Stimulated activated CD8-positive, alpha-beta memory T cell treated with anti-CD3 and anti-CD28 coated beads, Interleukin-15, amount 100 ng/mL, for 24 hours (primary cell): ENCODE measurements at places on chromosomes 4 and X.

- no peak for DNase-seq
These were observed 40.4 kb upstream of the MAPK10 start for GRCh38 chr4:86400216-86400615.

DNA sequence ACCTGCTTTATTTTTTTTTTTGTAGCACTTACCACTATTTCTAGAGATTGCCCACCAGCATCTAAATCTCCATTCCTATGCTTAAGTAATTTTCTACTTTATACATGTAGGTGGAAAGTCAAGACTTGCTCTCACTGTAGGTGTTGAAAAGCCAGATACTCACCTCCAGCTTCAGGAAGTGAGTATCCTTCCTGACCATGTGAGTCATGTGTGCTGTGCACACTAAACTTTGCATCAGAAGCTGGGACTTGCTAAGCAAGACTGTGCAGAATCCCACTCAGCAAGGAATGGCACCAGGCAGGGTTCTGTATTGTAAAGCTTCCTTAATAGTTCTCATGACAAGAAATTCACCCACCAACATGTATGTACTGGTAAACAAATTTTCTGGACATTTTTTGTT lies 151.8 kb downstream of the POU4F2 start:
- DNase-seq = no peak

DNA sequence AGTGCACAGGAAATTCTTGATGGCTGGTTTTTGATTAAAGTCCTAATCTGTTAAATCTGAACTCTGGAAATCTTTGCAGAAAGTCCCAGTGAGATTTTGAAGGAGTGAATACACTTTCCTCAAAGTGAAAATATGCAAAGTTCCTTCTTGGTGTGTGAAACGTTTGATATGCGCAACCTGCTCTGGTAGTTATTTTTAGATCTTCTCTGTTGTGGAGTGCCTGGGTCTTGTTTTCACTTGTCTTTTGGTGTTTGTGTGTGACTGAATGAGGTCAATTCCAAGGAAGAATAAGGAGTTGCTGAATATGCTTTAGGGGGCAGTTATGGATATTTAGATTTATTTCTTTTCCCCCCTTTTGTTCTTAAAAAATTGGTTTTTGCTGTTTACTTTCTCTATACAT lies 41.7 kb downstream of the SCML1 start:
- DNase-seq = no peak

GRCh38 chrX:3713937-3714434 lies 537 bp upstream of the PRKX start:
- no peak for DNase-seq

DNA sequence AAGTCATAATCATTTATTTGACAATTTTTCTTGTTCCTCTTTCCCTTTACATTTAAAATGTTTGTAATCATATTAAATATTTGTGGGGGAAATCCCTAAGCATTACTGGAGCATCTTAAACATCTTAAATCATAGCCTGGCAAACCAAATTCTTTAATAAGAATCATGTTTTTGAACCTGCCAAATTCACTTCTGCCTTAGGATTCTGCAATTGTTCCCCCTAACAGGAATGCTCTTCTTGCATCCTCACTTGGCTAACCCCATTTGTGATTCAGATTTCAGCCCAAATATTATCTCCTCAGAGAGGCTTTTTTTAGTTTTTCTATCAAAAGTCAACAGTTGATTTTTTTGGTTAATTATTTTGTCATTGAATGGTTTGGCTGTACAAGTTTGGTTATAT lies 241.1 kb downstream of the MAPK10 start:
- no peak for DNase-seq

DNA sequence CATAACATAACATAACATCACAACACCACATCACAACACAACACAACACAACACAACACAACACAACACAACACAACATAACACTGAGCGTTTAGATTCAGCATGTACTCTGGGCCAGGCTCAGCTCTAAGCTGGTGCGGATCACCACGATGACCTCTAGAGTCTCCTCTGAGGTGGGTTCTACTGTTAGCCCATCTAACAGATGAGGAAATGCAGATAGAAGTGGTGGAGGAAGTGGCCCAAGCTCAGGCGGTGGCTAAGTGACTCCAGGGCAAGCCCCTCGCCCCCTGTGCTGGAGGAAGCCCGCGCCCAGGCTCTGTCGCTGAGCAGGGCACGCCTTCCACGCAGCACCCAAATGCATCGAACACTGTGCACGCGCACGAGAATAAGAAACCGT lies 45.3 kb upstream of the CDKN2AIP start:
- no peak for DNase-seq

DNA sequence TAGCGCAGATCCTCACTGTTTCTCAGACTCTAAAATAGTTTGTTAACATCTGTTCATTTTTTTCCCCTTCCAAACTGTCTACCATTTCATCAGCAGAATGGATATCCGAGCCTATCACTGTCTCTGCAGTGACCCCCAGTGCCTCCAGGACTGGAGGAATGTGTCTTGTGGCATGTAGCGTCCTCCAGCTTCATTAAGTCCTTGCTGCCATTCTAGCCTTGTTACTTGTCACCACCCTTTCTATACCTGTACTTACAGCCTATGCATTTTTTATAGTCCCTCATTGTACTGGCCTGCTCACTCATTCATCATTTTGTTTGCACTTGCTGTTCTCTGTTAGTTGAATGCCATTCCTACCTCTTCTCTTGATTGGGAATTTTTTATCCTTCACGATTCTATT lies 179.1 kb downstream of the BMPR1B start:
- DNase-seq = no peak

- DNase-seq = no peak
These were observed 127.2 kb downstream of the CHRNA9 start for GRCh38 chr4:40462326-40462725.

DNA sequence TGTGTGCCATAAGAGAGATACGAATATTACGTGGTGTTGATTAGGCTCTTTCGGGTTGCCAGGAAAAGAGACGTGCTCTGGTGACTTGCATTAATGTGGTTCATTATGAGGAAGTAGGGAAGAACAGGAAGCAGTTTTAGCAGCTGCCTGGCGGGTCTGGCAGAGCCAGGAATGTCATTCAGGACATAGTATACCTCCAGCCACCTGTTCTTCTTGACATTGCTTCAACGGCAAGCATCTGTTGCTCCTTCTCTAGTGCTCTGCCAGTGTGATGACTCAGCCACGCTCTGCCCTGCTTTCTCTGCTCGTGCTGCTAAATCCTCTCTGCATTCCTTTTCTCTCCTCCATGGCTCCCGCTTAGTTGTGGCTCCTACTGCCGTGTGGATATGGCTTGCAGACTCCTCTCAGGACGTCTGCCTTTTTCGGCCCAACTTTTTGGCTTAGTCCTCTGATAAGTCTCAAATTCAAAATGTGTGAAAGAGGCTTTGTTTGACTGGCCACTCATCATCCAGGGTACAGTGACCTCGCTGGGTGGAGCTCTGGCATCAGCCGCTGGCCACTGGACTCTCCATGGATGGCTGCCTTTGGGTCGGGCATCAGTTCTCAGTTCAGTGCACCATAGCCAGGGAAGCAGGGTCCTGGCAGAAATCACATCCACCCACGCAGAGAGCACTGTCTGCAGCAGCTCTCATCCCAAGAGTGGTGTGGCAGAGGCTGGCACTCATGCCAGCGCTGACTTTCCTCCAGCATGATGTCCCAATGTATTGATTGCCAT lies 89.3 kb upstream of the KLF3 start:
- no peak for DNase-seq

DNA sequence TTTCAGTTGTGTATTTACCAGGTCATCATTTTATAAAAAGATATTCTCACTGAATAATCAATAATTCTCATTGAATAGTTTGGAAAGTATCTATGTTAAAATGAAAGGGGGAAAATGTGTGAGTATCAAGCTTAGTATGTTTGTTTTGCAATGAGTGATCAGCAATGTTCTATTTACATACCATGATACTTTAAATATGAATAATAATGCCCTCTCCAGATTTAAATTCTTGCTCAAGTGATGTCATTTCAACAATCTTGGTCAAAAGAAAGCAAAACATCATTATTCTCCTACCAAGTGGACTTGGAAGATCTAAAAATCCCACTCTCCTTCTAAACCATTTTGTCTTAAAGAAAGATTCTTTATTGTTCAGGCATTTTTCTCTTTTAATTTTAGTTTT lies 42.1 kb upstream of the ANKRD50 start:
- DNase-seq = no peak

- DNase-seq = no peak
These were observed 8.6 kb upstream of the PDHA1 start for GRCh38 chrX:19334945-19335626.

GRCh38 chr4:62898115-62898514 lies 1511.1 kb downstream of the TECRL start:
- DNase-seq = no peak

GRCh38 chr4:183306811-183307210 lies 13.3 kb downstream of the CLDN22 start:
- DNase-seq = no peak

- DNase-seq = no peak
These were observed 15.0 kb upstream of the SH3TC1 start for GRCh38 chr4:8184061-8184460.

DNA sequence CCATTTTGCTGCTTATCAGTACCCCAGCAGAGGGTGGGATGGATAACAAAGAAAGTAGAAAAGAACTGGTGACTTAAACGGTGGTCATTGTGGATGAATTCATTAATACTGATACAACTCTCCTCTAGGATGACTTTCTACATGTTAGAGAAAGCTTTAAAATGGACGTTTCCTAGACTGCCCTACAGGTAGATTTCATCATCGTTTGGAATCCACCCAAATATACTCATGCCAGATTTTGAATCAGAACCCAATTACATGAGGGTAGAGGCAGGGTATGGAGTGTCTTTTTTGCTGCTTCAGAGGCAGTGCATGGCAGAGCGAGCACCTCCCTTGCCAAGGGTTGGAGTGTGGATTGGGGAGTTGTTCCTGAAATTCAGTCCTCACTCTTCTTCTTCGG lies 13.3 kb upstream of the ANTXR2 start:
- DNase-seq = no peak

GRCh38 chr4:170580651-170581050 lies 490.9 kb upstream of the AADAT start:
- no peak for DNase-seq

GRCh38 chrX:123077631-123078030 lies 106.4 kb upstream of the GRIA3 start:
- no peak for DNase-seq

GRCh38 chr4:120037411-120037810 lies 29.2 kb downstream of the MAD2L1 start:
- no peak for DNase-seq

DNA sequence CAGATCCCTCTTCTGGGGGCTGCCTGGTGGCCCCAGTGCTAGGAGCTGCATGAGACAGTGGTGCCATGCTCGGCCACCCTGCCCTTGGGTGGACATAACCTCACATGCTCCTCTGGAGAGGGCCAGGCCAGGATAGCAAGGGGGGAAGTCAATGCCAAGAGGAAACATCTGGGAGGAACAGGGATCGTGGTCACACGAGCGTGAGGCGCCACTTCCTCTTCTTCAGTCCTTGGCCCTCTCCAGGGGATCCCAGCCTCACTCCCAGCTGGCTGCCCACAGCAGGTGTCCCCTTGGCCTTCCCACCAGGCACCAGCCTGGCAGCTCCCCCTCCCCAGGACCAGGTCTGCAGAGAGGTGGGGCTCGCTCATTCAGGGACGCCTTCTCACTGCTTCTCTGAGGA lies 28.6 kb downstream of the TBC1D14 start:
- no peak for DNase-seq

DNA sequence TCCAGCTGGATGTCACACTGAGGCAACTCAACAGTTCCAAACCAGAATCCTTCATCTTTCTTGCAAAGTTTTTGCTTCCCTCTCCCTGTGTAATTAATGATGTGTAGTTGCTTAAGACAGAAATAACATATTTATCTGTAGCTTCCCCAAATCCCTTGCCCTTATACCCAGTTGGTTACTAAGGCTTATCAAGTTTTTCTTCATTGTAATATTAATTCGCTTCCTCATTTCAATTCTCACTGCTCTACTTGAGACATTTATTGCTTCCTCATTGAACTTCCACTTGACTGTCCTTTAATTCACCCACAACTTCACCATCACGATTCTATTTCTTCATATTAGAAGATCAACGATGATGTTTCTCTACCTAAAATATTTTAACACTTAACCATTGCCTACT lies 386.6 kb upstream of the CPEB2 start:
- no peak for DNase-seq

DNA sequence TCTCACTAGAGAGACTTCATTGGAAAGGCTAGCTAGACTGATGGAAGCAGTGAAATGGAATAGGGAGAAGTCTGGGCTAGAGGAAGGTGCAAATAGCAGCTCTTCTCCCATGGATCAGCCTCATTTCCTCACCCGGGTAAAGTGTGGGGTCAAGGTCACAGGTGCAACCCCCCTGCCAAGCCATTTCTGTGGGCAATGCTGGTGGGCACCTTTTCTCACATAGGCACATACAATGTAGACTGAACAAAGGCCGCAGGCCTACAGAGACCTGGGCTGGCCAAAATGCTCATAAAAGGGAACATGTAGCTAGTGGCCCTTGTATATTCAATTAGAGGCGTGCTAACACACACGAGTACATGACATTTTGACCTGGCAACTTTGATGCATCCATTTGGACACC lies 71.5 kb upstream of the EFNB1 start:
- no peak for DNase-seq

DNA sequence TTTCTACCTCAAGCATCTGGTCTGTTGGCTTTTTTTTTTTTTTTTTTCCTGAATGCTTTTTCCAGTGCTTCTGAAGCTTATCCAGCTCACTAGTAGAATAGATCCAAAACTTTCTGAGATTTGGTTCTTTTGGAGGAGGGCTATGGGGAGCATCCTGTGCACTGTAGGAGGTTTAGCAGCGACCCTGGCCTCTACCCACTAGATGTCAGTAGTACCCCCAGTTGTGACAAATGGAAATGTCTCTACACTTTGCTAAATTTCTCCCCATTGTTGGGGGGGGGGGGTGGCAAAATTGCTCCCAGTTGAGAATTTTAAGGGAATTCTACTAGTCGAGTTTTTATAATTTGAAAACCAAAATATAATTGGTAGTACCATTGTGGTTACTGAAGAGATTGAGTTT lies 23.0 kb upstream of the PPA2 start:
- no peak for DNase-seq

- no peak for DNase-seq
These were observed 375.7 kb upstream of the AADAT start for GRCh38 chr4:170465429-170465828.

- no peak for DNase-seq
These were observed 36.5 kb downstream of the TXLNG start for GRCh38 chrX:16822723-16823122.

DNA sequence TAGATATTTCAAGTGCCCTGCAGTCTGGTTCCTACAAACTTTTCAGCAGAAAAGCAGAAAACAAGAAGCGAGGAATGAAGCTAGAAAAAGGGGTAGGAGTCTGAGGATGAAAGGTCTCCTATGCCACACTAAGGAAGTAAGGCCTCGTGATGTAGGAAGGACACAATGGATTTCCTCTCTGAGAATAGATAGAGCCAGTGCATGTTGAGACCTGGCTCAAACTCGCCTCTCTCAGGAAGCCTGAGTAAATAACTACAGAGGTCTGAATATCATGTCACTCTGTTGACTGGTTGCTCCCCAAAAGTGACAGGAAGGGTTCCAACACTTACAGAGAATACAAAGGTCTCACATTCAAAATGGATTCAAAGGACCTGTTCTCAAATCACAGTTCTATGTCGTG lies 93.3 kb downstream of the GRIA3 start:
- no peak for DNase-seq

- DNase-seq = no peak
These were observed 124.5 kb upstream of the CASK start for GRCh38 chrX:42047886-42048285.

GRCh38 chrX:154452823-154453222 lies 5.3 kb upstream of the PLXNA3 start:
- DNase-seq = no peak
